ENCODE measurements at places on chromosomes 12 and 14.

- DNase-seq, result no peak
These were observed 175.5 kb downstream of the MED13L start for GRCh38 chr12:116101991-116102390.

- DNase-seq, result no peak
These were observed 25.2 kb downstream of the HAL start for GRCh38 chr12:95970905-95971304.

DNA sequence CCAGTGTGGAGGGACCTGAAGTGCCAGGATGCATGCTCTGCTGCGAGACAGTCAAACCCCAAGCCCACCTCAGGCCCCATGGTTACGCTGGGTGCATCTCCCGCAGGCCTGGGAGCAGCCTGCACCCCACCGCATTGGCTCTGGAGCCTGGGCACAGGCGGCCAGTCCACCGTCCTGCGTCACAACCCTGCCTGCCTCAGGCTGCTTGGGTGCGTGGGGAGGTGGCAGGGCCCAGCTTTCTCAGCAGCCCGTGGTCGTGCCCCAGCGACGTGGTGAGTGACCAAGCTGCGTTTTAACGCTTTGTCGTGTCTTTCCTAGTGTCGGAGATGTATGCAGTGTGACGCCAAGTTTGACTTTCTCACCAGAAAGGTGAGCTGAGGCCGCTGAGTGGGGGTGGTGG is 10.9 kb downstream of the ZFYVE21 start:
- DNase-seq, result no peak

GRCh38 chr12:3533703-3534386 is 42.8 kb downstream of the PRMT8 start:
- peak; percentile 45 for DNase-seq

DNA sequence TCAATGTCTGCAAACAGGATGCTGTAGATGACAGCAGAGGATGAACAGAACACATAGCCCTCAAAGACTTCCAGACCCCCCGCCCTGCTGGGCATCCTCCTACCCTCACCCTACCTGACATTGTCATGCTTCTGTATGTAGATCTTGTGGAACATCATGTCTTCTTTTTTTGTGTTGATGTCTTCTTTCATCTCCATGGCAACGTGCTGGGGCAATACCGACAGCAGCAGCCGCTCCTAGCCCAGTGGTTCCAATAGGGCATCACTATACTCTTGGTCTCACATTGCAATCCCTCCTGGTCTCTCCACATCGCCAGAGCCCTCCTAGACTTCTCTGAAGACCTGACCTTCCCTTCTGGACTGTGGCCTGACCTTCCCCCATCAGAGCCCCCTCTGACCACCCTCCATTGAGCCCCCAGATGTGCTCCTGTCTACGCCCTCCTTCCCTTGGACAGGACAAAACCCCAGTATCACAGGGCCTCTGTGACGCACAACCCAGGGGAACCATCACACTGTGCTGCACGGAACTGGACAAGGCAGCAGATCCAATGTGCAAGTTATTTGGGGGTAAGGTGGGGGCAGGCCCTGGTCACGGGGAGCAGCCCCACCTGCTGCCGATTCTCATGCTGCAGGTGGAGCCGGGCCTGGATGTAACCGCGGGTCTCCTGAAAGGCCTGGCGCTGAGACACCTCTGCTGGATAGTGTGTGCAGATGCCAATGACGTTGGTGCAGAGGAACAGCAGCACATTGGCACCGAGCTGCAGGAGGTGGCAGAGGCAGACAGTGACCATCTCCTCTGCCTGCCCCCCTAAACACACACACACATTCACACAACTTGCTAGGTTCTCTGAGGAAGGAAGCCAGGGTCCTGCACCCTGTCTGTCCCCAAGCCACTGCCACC is 11.1 kb downstream of the ADCY6 start:
- DNase-seq, result no peak

- no peak for DNase-seq
These were observed 520.7 kb downstream of the TRHDE start for GRCh38 chr12:72792889-72793288.

All from gastrocnemius medialis (tissue), 4 donors.